Cardiac muscle cell (in vitro differentiated cells and primary cell): ENCODE measurements at places on chromosomes 1 and 21. TPM values are rescaled to one million over a fixed set of nuclear protein-coding genes. Genes with fewer than 3 reads are reported as not detected.

Gene KIAA1614
- 1.1 and 2.2 TPM in 2 replicates for polyA plus RNA-seq

Gene CHIA
- polyA plus RNA-seq = not detected in 2 replicates

Gene FCRL5
- polyA plus RNA-seq = not detected in 2 replicates

Gene TNFAIP8L2
- 0.20 and 0.39 TPM in 2 replicates for polyA plus RNA-seq

Gene SPATA45
- polyA plus RNA-seq = 0.52 TPM in 1 of 2 replicates, not detected in the other

Gene TSTD1
- 393 and 448 TPM in 2 replicates for polyA plus RNA-seq

Gene KMO
- 0.14 TPM in 1 of 2 replicates, not detected in the other for polyA plus RNA-seq

Gene RAB25
- 2.1 and 2.4 TPM in 2 replicates for polyA plus RNA-seq

Gene SHISA4
- 22.8 and 24.3 TPM in 2 replicates for polyA plus RNA-seq
